ENCODE measurements at places on chromosomes 16 and 17.
A peak's percentile ranks its signal among the peaks of the same experiment; 100 is the strongest.

DNA sequence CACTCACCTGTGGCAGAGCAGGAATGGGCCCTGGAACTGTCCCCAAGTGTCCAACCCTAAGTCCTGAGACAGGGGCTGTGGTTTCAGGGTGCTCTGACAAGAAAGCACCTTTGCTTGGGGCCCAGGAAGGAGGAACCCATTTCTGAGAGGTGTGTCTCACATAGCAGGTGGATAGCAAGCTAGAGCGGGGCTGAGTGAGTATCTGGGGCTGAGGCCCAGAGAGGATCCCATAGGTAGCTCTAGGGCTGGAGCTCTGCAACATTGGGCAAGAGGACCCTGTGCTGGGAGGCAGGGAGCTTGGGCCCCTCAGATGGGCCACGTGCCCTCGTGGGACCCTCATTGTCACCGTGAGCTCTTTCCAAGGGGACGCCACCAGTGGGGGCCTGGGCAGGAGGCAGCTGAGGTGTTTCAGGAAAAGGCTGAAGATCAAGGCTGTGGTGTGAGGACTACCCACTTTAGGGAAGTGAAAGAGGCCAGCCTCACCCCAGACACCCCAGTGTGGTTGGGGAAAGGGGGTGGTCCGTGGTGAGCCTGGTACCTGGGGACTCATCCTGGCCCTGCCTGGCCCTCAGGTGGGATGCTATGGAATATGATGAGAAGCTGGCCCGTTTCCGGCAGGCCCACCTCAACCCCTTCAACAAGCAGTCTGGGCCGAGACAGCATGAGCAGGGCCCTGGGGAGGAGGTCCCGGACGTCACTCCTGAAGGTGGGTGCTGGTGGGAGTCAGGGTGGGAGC, 5.3 kb downstream of the DEF8 start:
- DNase-seq = no peak

DNA sequence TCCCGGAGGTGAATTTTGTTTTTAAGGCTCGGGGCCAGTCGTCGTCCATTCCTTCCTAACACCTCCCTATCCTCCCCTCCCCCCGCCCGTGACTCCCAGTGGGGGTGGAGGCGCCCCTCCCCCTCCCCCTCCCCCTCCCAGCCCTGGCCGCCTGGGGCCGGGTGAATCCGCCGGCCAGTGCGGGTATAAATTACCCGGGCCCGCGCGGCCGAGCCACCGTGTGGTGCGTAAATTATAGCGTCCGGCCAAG, 2.0 kb upstream of the GSE1 start:
- DNase-seq = no peak

DNA sequence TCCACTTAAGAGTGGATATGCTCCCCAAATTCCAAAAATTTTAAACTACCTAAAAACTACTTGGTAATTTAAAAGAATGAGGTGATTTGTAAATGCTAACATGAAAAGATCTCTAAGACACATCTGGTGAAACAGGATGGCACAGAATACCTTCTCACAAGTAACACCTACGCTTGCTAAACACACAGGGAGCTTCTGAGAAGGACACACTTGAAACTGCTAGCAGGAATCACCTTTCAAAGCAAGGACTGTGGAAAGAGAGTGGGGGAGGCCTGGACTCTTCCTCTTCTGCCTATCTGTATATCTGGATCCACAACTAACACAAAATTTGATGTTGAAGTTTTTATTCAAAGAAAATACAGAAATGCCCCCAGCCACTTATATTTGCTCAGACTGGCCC, 52.4 kb downstream of the CYTH1 start:
- no peak for DNase-seq

DNA sequence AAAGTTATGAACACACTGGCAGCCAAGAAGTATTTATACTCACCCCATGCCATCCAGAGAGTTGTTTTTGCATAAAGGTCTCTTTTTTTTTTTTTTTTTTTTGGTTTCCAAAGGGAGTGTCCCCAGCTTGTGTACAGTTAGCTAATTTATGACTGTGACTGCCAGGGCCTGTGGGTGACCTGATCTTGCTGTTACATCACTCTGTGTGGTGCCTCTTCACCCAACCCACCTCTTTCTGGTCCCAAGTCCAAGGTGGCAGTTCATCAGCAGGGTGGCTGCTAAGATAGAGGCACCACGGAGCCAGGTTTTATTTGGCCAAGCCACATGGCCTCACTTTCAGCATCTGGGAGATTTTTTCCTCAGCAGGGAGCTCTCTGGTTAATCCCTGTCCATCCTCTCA, at the start of gene NOS2:
TSS of gene NOS2 (minus strand) at position 8 of the 400 bp plus-strand sequence. CDS start 1,720 bp downstream, outside the sequence.
- no peak for DNase-seq

- DNase-seq = peak; percentile 67
Measured at GRCh38 chr16:988471-989353, 7.1 kb downstream of the SOX8 start.

GRCh38 chr17:28957992-28958355, 6.7 kb upstream of the PHF12 start:
- DNase-seq = no peak

GRCh38 chr16:31090540-31090939, 1.8 kb upstream of the PRSS53 start:
- DNase-seq = no peak

DNA sequence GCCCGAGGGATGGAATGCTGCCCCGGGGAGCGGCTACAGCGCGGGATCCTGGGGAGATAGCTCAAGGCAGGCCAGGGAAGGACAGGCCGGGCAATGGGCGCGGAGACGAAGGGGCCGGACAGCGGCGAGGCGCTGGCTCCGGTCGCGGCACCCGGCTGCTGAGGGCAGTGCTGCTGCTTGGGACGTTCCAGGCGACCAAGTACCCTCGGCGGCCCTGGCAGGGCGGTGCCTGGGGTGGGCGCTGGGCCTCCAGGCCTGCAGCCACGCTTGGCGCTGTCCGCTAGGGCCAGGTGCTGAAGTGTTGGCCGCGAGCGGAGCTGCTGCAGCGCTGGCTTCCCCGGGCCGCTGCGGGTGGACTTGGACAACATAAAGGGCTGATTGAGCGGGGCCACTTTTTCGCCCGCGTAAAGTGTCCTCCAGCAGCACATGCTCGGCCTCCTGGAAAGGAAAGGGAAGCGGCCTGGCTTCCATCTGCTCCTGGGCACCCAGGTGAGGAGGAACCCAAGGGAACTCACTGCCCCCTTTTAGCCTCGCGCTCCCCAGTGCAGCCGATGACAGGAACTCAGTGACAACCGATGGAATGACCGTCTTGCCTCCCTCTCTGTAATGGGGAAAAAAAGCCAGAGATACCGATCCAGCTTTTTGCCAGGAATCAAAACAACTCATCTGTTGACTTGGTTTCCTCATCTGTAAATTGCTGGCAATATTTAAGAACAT, 23.7 kb downstream of the CLEC3A start:
- DNase-seq = peak; percentile 90

DNA sequence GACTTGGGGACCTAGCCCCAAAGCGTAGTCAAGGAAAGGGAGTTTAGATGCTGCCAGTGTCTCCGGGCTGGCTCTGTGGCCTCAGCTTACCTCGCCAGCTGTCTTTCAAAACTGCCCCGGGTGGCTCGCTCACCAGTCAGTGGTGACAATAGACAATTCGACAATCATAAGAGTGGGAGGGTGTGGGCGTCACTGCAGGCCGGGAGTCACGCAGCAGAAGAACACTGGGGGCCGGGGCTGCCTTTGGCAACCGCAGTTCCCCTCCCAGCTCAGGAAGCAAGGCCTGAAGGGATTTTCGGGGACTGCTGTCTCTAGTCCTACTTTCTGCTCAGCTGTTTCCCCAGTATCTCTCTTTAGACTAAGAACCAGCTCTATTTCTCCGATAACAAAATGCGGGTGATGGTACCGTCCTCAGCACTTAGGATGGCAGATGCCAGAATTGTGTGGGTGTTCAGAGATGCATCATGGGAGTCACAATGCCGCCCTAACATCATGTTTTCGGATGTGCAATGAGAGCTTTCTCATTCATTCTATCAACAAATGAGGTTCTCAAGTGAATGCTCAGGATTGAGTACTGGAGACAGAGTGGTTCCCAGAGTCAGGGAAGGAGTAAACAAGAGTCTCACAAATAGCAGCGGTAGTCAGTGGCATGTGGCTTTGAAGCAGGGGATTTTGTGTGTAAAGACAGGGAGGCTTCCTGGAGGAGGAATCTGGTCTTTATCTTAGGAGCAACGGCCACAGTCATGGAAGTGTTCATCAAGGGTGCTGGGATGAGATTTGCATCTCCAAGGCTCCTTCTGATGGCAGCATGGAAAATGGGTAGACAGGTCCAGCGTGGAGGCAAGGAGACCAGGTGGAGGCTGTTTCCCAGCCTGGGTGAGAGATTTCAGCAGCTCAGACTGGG, 93.1 kb downstream of the ZDHHC7 start:
- DNase-seq = no peak

DNA sequence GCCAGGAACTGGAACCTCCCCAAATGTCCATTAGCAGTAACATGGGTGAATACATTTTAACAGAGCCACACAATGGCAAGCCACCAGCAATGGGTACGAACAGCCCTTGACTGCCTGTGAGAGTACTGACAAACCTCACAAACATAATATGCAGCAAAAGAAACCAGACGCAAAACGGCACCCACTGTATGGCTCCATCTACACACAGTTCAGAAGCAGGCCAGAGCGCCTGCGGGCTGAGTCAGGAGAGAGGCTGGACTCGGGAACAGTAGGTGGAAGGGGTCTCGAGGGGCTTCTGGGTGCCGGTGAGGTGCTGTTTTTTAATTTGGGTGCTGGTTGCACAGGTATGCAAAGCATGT, 77.4 kb upstream of the TOB1 start:
- no peak for DNase-seq

- DNase-seq = no peak
Measured at GRCh38 chr17:15501282-15501681, 33.9 kb upstream of the CDRT4 start.

GRCh38 chr16:23557779-23558702, 514 bp downstream of the UBFD1 start:
- DNase-seq = peak; percentile 39

DNA sequence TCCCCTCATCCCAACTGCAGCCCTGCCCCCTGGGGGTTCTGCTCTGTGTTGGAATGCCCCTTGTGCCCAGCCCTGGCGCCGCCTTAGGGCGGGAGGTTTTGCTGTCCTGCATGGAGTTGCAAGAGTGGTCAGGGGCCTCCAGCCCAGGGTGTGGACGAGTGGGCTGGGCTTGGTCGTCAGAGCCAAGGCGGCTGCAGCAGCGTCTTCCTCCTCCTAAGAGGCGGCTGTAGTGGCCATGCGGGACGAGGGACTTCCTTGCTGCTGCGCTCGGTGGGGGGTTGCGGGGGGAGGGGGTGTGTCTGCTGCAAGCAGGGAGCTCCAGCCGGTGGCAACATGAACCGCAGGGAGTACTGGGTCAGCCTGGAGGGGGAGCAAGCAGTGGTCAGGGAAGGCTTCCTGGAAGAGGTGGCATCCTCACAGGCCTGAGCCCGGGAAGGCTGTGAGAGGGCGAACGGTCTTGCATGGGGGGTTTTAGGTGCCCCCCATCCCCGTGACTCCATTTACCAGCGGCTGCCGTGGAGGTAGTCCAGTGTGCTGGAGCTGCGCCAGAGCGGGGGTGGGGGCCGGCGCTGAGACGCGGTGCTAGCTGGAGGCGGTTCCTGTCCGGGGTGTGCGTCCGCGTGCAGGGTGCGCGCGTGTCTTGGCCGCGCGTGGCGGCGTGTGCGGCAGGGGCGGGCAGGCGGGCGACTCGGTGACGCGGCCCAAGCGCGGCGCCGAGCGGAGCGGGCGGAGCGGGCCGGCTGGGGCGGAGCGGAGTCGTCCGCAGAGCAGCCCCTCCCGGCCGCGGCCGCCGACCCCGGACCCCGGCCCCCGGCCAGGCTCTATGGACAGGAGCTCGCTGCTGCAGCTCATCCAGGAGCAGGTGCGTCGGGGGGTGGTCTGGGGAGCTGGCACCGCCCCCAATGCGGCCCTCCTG, at the start of gene RHBDL1:
TSS of gene RHBDL1 (plus strand) at position 704 of the 916 bp plus-strand sequence. CDS start at position 824, 120 bp downstream.
- DNase-seq = no peak

DNA sequence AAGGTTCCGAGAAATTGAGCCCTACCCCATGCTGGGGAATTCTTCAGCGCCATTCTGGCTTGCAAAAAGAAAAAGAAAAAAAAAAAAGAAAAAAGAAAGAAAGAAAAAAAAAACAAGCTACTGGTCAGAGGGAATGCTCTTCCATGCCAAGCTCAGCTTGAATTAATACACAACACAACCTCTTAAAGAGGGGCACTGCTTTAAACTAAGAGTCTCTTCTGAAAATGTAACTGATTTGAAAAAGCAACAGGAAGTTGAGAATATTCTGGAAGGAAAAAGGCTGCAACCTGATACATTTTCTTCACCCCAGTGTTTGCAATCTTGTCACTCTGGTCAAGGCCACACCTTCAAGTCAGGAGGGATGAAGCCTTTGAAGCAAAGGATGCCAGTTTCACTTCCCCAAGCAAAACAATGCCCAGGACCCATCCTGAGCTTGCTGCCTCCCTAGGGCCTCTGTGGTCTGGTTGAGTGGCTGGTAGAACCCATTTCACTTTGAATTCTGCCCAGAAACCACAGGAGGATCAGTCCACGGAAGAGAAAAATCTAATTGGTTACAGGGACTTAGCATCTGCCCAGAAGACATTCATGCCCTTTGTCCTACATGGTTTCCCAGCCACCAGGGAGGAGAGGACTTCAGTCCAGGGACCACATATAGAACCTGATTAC, 389.7 kb downstream of the SOX9 start:
- DNase-seq = no peak

GRCh38 chr16:79312502-79312901, 288.0 kb downstream of the MAF start:
- no peak for DNase-seq

DNA sequence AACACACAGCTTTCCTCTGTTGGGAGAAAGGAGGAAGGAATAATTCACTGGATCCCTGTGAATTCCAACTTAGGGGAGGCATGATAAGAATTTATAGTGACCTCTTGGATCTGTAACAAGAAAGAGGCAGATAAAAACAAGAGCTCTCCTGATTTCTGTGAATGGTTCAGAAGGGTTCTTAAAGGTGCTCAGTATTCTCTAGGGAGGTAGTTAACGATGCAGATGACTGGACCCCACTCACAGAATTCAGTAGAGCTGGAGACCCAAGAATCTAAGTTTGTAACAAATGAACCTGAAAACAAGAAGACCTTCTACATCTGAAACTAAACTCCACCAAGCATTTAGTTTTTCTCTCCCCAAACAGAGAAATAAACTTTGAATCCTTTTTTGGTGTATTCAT, 8.6 kb downstream of the ZNRF1 start:
- DNase-seq = no peak

GRCh38 chr16:89721546-89722391, 432 bp downstream of the ZNF276 start:
- peak; percentile 35 for DNase-seq

GRCh38 chr17:9109933-9110332, 88.6 kb downstream of the NTN1 start:
- DNase-seq = no peak

DNA sequence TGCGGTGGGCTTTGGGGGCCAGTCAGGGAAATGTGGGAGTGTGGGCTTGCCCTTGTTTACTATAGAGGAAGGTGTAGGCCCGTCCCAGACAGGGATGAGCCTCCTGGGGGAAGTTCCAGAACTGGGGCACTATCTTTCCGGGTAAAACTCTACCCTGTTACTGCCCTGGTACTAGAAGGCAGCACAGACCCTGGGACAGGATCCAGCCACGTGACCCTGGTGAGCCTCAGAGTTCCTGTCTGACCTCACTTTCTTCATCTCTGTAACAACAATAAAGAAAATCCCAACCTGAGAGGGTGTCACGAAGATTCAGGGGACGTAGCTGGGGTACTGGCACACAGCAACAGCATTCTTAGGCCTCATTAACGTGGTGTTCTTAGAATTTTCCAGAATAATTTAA, 239.6 kb upstream of the FOXF1 start:
- no peak for DNase-seq
